ENCODE measurements at places on chromosomes 7 and 10.

- no peak for DNase-seq
These were observed 25.9 kb upstream of the PTPRN2 start for GRCh38 chr7:158613481-158613880.

DNA sequence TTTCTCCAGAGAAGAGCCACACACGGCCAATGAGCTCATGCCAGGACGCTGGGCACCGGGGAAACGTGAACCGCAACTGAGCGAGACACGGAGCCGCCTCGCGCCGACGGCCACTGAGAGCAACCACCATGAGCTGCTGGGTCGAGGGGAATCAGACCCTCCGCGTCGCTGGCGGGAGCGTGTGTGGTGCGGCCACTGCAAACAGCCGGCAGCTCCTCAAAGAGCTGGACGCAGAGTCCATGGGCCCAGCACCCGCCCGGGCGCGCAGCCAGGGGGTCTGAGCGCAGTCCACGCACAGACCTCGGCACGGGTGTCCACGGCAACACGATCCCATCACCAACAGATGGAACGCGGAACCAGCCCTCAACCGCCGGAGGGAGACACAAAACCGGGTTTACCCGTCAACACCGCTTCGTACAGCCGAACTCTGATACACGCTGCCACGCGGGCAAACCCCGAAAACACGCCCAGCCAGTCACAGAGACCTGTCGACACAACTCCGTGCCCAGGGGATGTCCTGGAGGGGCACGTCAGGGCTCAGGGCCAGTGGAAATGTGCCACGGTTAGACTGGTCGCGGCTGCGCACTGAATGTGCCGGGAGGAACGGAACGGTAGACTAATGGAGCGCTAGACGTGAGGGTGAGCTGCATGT is 147.1 kb downstream of the ELFN1 start:
- DNase-seq: no peak

DNA sequence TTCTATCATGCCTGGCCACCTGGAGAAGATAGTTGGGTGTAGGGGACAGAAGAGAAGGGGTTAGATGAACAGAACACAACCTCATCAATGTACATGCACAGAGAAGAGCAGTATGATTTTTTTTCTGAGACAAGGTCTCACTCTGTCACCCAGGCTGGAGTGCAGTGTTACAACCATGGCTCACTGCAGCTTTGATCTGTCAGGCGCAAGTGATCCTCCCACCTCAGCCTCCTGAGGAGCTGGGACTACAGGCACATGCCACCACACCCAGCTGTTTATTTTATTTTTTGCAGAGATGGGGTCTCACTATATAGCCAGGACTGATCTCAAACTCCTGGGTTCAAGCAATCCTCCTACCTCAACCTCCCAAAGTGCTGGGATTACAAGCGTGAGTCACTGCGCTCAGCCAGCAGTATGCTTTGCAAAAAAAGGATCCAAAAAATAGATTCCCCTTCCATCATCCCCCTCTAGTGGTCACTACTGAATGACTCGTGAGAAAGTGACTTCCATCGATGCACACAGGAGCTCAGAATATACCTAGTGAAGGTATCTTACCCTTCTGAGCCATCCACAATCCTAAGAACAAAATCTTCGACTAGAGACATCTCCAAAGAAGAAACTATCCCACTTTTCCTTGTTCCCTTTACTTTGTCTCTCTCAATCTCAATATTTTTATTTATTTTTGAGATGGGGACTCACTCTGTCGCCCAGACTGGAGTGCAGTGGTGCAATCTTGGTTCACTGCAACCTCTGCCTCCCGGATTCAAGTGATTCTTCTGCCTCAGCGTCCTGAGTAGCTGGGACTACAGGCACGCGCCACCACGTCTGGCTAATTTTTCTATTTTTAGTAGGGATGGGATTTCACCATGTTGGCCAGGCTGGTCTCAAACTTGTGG is 21.0 kb downstream of the ZCWPW1 start:
- no peak for DNase-seq

- no peak for DNase-seq
These were observed 91.7 kb downstream of the ELFN1 start for GRCh38 chr7:1761774-1762173.

DNA sequence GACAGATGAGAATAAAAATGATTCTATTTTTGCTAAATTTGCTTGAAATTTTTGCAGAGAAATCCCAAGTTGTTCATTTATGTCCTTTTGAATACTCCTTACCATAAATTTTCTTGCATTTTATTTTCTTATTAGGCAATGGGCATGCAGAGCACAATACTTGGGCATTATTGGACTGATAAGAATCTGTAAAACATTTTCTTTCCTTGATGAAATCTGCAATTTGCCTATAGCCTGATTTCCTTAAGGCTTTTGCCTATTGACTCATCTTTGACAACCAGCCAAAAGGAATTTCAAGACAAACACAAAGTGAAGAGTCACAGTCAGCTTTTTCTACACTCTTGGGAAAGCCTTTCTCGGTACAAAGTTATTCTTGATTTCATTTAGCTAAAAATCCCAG is 30.5 kb upstream of the GNAT3 start:
- DNase-seq: no peak

GRCh38 chr10:86178401-86179152 is 188.0 kb downstream of the GRID1 start:
- DNase-seq: no peak

DNA sequence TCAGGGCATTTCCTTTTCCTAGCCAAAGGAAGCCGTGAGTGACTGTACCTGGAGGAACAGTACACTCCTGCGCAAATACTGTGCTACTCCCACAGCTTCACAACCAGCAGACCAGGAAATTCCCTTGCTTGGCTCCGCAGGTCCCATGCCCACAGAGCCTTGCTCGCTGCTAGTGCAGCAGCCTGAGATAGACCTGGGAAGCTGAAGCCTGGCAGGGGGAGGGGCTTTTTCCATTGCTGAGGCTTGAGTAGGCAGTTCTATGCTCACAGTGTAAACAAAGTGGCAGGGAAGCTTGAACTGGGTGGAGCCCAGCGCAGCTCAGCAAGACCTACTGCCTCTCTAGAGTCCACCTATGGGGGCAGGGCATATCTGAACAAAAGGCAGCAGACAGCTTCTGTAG is 291.2 kb downstream of the HGF start:
- DNase-seq: no peak
